ENCODE measurements at places on chromosomes 16 and 17.

- peak; percentile 9 for DNase-seq
These were observed 38.6 kb downstream of the SYNRG start for GRCh38 chr17:37570527-37571093.

DNA sequence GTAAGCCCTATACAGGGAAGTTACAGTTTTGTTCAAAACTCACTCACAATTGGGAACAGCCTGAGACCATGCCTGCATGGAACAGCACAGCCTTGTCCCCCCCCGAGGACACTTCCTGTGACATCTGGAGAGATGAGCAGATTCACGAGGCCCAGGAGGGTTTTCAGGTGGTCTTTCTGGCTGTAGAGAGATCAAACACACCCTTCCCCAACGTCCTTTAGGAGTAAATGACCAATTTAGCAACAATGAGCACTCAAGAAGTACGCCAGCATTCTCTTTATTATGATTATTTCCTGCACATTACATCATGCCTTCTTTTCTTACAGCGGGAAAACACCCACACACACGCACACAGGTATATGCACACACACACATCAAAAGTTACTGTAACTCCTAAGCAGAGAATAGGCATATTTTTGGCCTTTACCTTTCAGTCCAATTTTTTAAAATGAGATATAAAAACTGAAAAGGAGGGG lies 39.0 kb downstream of the ADCY9 start:
- no peak for DNase-seq

- no peak for DNase-seq
These were observed 97.2 kb downstream of the NOG start for GRCh38 chr17:56690441-56691291.

GRCh38 chr17:40350689-40351358 lies 13.7 kb downstream of the GJD3 start:
- DNase-seq, result no peak

GRCh38 chr16:13083681-13084080 lies 182.3 kb downstream of the SHISA9 start:
- no peak for DNase-seq

DNA sequence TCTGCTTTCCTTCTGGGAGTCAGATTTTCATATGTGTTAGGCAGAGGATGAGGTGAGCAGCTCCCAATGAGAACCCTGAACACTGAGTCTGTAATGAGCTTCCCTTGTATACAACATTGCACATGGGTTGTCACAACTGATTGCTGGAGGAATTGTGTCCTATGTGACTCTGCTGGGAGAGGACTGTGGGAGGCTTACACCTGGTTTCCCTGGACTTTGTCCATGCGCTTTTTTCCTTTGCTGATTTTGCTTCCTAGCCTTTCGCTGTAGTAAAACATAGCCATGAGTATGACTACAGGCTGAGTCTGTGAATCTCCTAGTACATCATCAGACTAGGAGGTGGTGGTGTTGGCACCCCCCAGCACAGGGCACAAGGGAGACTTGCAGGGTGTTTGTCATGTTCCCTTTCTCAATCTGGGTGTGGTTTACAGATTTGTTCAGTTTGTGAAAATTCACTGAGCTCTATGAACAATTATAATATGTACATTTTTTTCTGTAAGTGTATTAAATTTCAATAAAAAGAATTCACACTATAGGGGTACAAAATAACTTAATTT lies 1.7 kb upstream of the PLK1 start:
- DNase-seq, result no peak

DNA sequence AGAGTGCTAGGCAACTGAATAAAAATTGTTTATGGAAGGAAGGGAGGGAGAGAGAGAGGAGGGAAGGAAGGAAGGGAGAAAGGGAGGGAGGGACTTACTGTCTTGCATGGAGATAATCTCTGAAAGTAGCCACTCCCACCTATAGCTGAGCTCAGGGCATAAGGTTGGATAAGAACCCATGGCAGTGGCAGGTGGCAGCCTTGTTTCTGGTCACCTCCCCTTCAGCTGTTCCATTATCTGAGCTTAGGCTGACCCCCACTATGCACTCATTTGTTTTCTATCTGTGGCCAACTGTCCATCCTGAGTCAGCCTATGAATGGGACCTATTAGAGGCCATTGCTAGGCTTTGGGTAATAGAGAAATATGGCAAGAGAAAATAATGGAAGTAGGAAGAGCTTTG lies 25.3 kb upstream of the MTMR4 start:
- no peak for DNase-seq

DNA sequence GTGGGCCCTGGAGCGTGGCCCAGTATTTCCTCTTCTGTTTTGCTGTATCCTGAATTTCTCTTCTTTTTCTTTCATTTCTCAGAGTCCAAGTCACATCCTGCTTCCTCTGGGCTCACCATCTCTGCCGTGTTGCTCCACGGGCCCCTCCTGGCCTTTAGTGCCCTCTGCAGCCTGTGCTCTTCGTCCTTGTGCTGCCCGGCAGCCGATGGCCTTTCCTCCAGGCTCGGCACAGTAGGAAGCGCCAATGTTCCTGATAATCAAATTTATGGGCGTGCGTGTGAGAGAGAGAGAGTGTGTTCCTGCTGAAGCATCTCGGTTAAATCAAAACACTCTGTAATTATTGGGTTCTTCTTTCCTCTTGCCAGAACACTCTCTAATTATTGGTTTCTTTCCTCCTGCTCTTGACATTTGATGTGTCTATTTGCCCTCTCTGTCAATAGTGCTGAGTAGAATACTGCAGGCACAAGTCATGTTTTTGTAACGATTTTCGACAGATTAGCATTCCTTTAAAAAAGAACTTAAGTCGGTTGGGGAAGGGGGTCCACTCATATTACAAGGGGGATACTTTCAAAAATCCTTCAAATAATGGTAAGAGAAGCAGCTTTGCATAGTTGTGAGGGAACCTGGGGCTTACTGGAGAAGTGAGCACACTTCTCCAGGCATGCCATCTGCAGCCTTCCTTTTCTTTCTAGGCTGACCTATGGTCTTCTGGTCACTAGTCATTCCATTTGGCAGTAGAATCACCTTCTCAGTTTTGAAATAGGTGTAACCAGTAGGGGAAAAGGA lies 126.6 kb downstream of the RPTOR start:
- DNase-seq, result no peak

GRCh38 chr17:13086142-13086769 lies 68.4 kb upstream of the ELAC2 start:
- no peak for DNase-seq

- no peak for DNase-seq
These were observed 26.9 kb downstream of the ADCY7 start for GRCh38 chr16:50293041-50293783.

- no peak for DNase-seq
These were observed 108.2 kb downstream of the VAT1L start for GRCh38 chr16:77896415-77897128.

GRCh38 chr17:16406742-16407674 lies 8.4 kb upstream of the TRPV2 start:
- DNase-seq, result no peak

DNA sequence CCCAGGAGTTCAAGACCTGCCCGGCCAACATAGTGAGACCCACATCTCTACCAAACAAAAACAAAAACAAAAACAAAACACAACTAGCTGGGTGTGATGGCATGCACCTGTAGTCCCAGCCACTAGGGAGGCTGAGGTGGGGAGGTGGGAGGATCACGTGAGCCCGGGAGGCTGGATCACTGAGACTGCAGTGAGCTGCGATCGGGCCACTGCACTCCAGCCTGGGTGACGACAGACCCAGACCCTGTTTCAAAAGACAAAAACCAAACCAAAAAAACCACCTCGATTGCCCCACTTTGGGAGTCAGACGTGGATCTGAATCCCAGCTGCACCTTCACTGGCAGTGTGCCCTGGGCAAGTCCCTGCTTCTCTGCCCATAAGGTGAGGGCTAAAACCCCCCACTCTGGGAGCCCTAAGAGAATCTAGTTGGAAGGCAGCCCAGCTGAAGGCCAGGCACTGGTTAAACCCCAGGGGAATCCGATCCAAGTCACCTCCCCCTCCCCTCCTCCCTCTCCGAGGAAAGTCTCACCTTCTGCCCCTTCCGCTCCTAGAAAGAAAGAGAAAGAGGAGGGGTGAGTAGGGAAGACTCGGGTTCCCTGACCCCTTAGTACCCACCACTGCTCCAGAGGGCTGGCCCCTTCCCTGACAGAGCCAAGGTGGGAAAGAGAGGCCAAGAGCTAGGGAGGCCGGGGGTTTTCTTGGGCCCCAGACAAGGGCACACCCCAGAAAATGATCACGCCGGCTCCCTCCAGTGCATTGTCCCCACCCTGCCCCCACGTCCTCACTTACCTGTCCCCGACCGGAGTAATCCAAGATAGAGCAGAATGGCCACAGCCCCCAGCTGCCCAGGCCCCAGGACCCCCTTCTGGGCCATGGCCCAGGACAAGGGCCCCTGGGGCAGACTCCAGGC lies 647 bp downstream of the PRSS8 start:
- DNase-seq, result no peak

- DNase-seq, result peak; percentile 36
These were observed 4.2 kb downstream of the MNT start for GRCh38 chr17:2396568-2397246.

DNA sequence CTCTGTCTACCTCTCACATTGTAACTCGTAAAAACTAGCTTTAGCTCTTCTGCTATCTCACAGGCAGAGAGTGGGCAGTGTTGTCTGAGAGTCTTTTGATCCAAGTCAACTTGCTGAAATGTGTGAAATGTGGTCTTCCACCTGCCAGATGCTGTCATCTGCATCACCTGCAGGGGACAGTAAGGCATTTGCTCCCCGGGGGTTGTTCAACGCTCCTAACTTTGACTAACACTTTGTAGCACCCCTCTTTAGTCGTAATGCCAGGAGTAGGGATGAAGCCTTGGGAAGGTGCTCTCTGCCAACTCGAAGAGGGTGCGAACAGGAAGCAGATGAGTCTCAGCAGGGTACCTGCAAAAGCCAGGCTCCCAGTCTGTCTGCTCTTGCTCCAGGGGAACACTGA lies 36.1 kb downstream of the SNX11 start:
- DNase-seq, result no peak

DNA sequence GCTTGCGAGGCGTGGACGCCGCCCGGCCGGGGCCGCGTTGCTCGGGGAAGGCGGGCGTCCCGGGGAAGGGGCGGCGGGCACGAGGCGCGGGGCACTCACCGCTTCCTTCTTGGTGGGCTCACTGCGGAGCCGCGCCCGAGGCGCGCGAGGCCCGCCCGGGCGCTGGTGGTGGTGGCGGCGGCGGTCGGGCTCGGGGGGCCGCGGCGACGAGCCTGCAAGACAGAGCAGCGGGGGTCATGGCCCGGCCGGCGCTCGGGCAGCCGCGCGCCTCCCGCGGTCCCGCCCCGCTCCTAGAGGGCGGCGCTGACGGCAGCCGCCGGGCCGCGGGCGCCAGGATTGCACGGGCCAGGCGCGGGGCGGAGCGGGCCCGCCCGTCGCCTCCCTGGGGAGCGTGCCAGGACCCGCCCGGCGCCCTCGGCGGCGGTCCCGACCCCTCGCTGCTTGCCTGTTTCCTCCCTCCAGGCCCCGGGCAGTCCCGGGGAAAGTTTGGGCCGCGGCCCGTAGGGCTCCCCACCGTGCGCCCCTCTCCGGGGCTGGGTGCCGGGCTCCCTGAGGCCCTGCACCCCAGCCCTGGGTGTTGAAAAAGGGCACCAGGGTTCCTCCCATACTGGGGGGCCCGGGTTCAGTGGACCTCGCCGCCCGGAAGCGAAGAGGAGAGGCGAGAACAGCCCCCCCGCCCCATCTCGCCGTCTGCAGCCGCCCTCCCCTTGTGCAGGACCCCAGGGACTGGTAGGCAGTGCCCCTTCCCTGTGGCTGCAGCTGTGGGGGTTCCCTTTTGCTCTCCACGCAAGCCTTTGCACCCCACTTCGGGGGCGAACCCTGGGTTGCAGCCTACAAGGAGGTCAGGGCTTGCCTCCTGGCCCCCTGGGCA lies at the start of gene C16orf74:
Gene C16orf74 (minus strand): TSS at position 270 of the 871 bp plus-strand sequence. CDS start 15,879 bp downstream, outside the sequence.
- no peak for DNase-seq

DNA sequence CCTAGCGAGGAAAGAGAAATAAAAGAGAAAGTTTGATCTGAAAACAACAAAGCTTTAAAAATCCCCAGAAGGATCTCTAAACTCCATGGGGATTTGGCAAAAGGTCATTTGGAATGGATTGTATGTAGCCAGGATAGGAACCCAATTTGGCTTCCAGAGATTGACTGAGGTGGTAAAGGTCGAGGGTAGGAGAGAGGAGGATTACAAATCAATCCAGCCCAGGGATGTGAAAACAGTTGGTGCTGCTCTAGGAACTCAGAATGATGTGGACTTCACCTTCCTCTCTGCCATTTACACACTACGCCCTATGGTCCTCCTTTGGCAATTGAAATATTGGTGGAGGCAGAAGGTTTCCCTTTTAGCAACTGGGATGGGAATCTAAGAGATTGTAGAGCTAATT lies 18.8 kb upstream of the SMIM36 start:
- no peak for DNase-seq

- no peak for DNase-seq
These were observed 1.1 kb upstream of the DBNDD1 start for GRCh38 chr16:90020260-90020837.

DNA sequence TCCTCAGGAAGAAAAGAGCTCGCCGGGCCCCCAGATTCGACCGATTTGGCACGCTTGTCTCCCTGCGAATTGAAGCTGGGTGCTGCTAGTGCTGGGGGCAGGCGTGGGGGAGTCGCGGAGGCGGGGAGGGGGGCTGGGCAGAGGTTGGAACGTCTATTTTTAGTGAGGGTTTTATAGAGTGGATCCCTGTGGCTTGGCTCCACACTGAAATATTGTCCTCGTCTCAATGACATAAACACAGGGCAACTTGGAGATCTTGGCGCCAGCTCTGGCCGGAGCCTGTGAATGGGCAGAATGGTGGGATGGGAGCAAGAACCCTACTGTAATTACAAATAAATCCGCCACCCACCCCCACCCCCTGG lies 15.7 kb upstream of the NOG start:
- no peak for DNase-seq

DNA sequence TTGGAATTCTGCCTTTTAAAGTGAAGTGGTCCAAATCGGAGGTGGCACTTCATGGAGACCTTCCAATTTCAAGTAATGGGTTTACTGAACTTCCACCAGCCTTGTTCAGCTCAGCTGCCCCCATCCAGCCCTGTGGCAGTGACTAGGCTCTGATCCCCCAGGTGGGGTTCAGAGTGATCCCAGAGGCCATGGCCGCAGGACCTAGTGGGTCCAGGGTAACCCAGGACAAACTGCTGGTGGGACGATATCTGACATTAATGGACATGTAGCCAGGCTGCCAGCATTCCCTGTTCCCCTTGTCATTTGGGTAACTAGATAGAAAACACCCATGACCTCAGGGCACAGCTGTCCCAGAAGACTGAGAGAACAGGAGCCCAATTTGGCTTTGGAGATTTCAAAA lies 209.9 kb downstream of the GSG1L start:
- no peak for DNase-seq

GRCh38 chr17:74502861-74503260 lies 28.4 kb downstream of the CD300LB start:
- DNase-seq, result no peak

GRCh38 chr17:59840329-59841090 lies 52.2 kb downstream of the TUBD1 start:
- no peak for DNase-seq
